ENCODE measurements at places on chromosomes 2 and 18.

DNA sequence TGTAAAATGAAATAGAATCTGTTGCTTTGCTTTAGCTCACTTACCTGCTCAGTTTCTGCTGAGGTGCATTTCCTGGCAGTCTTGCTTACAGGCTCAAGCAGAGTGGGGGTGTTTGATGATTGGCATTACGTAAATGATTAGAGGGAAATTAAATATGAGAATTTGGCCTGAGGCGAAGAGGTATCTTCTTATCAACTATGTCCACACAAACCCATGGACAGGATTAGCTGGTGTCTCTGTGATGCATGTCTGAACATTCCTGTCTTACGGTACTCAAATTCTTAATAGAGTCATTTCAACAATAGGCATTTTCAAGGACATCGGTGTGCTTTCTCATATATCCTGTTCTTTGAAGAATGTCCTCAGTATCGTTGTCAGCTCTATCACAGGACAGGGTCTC, 102.1 kb downstream of the PRPF40A start:
- no peaks in the 10 kb centered on the region for H3K4me1 ChIP-seq
- H3K36me3 ChIP-seq: peaks cover 6% of the 10 kb centered on the region
- H3K27me3 ChIP-seq: peaks cover 3% of the 10 kb centered on the region
- no peak for DNase-seq
- no peak overlapping the region for H3K4me3 ChIP-seq
- no peak overlapping the region for H3K27ac ChIP-seq

DNA sequence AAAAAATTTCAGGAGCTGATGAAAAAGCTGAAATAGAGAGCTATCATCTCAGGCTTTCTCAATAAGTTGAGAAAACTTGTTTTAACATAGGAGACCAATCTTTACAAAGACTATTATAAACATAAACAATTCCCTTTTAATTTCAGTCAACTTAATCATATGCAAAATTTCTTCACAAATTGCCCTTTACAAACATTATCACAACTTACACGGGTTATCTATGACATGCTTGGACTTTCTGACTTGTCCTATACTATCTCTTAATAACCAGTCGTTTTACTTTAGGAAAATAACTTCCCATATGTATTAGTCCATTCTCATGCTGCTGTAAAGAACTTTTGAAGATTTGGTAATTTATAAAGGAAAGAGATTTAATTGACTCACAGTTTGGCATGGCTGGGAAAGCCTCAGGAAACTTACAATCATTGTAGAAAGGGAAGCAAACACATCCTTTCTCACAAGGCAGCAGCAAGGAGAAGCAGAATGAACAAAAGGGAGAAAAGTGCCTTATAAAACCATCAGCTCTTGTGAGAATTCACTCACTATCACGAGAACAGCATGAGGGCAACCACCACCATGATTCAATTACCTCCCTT, 1583.7 kb upstream of the CELF4 start:
- H3K4me3 ChIP-seq: no peak overlapping the region
- H3K27me3 ChIP-seq: no peaks in the 10 kb centered on the region
- no peak overlapping the region for H3K27ac ChIP-seq
- DNase-seq: no peak

GRCh38 chr2:111688482-111688881, 195.5 kb downstream of the ANAPC1 start:
- H3K27ac ChIP-seq: no peak overlapping the region
- no peaks in the 10 kb centered on the region for H3K4me1 ChIP-seq
- H3K36me3 ChIP-seq: peaks cover 9% of the 10 kb centered on the region
- DNase-seq: no peak

GRCh38 chr18:73646772-73647171, 500.9 kb downstream of the FBXO15 start:
- H3K4me3 ChIP-seq: no peak overlapping the region
- no peaks in the 10 kb centered on the region for H3K27me3 ChIP-seq
- H3K36me3 ChIP-seq: no peaks in the 10 kb centered on the region
- peaks cover 4% of the 10 kb centered on the region for H3K4me1 ChIP-seq

DNA sequence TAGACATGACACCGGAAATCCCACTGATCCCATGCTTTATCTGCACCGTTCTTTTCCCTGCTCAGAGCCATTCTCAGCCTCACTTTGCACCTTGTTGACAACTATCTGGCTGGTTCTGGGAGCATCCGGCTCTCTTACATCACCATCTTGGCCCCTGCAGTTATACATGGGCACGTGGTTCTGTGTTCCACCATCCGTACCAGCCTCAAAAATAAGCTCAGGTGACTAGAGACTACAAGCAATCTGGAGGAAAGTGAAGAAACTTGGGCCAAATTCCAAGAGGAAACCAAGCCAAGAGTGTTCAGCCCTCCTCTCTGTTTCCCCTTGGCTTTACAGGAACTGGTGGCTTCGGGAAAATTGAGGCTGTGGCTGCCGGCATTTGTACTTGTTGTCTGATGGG, 244.6 kb upstream of the ACVR2A start:
- no peak for DNase-seq
- no peaks in the 10 kb centered on the region for H3K27me3 ChIP-seq
- H3K27ac ChIP-seq: no peak overlapping the region
- H3K4me1 ChIP-seq: peaks cover 8% of the 10 kb centered on the region

DNA sequence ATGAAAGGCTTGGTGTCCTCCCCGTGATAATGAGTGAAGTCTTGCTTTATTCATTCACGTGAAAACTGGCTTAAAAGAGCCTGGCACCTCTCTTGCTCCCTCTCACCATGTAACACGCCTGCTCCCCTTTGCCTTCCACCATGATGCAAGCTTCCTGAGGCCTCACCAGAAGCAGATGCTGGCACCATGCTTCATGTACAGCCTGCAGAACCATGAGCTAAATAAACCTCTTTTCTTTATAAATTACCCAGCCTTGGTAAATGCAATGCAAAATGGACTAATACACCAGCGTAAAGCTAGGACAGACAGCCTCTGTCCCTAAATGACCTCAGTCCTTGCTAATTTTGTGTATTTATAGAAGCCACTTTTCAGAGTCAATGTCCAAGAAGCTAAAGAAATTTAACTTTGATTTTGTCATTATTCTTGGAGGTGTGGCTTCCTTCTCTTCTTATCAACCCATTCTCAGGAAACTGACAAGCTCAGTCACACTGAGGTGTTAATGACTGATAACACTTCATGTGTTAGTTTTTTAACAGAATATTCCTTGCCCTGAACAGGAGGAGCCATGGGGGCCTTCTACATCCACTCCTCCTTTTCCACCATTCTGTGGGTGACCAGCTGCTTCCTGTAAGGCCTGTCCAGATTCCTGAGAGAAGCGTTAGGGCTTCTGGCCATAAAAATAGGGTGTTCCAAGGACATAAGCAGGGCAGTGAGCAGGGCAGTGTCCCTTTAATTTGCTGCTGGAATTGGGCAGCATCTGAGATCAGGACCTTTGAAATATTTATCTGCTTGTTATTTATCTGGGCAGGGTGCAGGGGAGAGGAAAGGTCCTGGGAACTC, 38.0 kb upstream of the EPAS1 start:
- H3K4me3 ChIP-seq: no peak overlapping the region
- DNase-seq: no peak
- peaks cover 4% of the 10 kb centered on the region for H3K36me3 ChIP-seq
- H3K4me1 ChIP-seq: no peaks in the 10 kb centered on the region

DNA sequence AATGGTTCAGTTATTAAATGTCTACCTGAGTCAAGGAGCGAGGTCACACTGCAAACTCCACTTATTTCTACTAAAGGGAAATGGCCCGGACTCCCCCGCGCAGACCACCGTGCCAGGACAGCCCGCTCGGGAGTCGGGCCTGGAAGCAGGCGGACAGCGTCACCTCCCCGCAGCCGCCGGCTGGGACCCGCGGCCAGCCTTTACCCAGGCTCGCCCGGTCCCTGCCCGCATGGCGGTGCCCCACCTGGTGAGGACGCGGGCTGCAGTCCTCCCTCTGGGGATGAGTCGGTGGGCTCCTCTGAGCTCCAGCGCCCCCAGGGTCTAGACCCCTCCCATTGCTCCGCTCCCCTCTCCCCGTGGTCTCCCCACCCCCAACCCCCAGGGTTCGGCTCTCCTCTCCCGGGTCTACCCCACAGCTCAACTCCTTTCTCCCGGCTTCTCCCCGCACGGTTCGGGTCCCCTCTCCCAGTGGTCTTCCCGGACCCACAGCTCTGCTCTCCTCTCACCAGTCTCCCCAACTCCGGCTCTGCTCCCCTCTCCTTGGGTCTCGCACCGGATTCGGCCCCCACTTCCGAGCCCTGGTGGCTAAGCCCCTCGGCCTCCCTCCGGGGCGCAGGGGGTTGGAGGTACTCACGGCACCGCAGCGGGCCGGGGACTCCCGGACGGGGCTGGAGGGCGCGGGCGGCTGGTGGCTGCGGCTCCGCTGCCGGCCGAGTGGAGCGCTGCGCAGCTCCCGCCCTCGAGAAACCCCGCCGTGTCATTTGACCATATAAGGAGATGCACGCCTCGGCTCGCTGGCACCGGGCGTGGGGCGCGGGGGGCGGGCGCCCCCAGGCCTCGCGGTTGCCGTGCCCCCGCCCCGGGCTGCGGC, at the start of gene FHL2:
TSS of gene FHL2 (minus strand) at position 716 of the 871 bp plus-strand sequence. CDS start 12,535 bp downstream, outside the sequence.
- no peaks in the 10 kb centered on the region for H3K4me1 ChIP-seq
- H3K27ac ChIP-seq: peak within 1 kb of the TSS; percentile 43
- H3K4me3 ChIP-seq: peak within 1 kb of the TSS; percentile 86
- peak; percentile 83 for DNase-seq

DNA sequence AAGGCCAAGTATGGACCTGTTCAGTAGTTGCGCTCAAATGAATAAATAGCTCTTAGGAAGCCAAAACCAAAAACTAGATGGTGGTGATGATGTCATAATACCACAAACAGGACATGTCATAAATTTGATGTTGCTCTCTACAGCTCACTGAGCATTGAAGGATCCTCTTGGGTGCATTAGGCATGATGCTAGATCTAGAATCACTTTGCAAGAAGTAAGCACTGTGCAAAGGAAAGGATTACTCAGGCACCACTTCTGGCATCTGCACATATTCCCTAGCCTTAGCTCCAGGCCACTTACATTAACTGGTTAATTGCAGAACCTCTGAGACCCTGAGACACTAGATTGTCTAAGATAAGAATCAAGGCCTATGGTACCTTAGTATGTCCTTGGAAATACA, 58.0 kb downstream of the LRRTM1 start:
- DNase-seq: no peak
- H3K27me3 ChIP-seq: peaks cover 2% of the 10 kb centered on the region
- no peaks in the 10 kb centered on the region for H3K4me1 ChIP-seq
- no peak overlapping the region for H3K27ac ChIP-seq

DNA sequence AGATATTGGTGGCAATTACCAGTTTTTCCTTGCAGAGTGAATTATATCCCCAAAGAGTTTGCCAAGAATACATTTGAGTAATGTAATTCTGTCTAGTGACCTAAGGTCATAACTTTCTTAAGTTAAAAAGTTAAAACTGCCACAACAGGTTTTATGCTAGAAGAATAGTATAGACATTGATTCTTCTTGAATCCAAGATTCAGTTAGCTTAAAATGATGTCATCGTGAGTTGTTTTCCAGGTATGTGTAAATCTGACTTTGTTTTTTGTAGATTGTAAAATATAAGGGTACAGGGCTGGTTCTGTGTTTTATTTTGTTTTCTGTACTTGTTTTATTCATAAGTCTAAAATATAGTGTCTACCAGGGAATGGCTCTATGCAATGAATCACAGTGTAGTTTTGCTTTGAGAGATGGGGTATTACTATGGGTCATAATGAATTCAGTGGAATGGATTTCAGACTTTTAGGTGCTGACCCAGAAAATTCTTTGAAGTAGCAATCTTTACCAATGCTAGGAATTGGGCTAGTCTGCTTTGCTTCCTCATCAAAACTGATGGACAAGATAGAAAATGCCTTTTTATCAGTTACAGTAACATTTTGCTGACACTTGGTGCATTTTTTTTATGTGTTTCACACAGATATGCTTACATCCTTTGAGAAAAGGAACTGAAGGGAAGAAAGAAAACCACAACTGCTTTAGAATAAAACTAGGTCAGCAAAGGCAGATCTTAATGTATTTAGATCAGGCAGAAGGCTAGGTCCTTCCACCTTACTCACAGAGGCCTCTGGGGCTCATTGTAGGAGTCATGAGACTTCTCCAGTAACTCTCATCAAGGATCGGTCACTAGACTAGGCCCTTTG, 20.8 kb upstream of the MGAT5 start:
- H3K4me3 ChIP-seq: no peak overlapping the region
- H3K27ac ChIP-seq: no peak overlapping the region
- no peak for DNase-seq
- no peaks in the 10 kb centered on the region for H3K27me3 ChIP-seq

DNA sequence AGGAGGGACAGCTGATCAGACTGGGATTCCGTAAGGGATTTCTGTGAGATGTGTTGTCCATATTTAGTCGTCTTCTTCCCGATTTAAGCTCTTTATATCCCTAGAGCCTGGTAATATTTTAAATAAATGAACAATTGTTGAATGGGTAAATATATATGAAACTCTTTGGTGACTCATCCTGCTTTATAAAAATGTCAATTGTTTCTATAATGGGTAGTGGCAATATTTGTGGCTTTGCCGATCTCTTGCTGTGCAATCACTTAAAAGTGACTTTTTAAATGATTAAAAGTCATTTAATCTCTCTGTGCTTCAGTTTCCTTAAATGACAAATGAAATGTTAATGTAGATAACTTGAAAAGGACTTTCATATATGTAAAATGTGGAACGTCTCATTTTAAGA, 339.2 kb downstream of the RNF144A start:
- no peaks in the 10 kb centered on the region for H3K36me3 ChIP-seq
- no peak overlapping the region for H3K27ac ChIP-seq
- no peak for DNase-seq
- H3K4me3 ChIP-seq: no peak overlapping the region
- H3K4me1 ChIP-seq: no peaks in the 10 kb centered on the region

GRCh38 chr2:46980786-46981573, 65.4 kb upstream of the MCFD2 start:
- no peak for DNase-seq
- H3K4me1 ChIP-seq: peaks cover 17% of the 10 kb centered on the region
- peaks cover 3% of the 10 kb centered on the region for H3K27me3 ChIP-seq
- H3K27ac ChIP-seq: no peak overlapping the region

GRCh38 chr2:157178874-157179273, 78.6 kb upstream of the GALNT5 start:
- H3K4me1 ChIP-seq: no peaks in the 10 kb centered on the region
- H3K4me3 ChIP-seq: no peak overlapping the region
- H3K36me3 ChIP-seq: no peaks in the 10 kb centered on the region
- H3K27ac ChIP-seq: no peak overlapping the region
- no peaks in the 10 kb centered on the region for H3K27me3 ChIP-seq

DNA sequence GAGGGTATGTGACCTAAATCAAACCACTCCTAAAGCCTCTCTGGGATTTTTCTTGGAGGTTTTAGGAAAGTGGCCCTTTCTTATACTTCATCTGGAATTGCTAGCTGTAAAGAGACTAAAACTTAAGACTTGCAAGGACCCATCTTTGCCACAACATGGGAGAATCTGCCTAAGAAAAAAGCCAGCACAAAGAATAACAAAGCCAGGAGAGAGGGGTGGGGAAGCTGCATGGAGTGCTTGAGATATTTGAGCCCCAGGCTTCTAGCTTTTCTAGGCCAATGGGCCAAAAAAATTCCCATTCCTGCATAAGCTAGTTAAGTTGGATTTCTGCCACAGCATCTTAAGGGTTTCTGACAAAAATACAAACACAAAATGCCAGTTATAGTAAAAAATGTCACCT, 38.5 kb upstream of the LYPD6 start:
- no peaks in the 10 kb centered on the region for H3K27me3 ChIP-seq
- no peaks in the 10 kb centered on the region for H3K4me1 ChIP-seq
- no peak for DNase-seq
- H3K27ac ChIP-seq: no peak overlapping the region
- no peaks in the 10 kb centered on the region for H3K36me3 ChIP-seq
- no peak overlapping the region for H3K4me3 ChIP-seq

GRCh38 chr18:57287766-57288165, 64.6 kb upstream of the ST8SIA3 start:
- H3K4me1 ChIP-seq: no peaks in the 10 kb centered on the region
- no peak overlapping the region for H3K4me3 ChIP-seq
- DNase-seq: no peak
- peaks cover 5% of the 10 kb centered on the region for H3K36me3 ChIP-seq

All from glutamatergic neuron (in vitro differentiated cells).